ENCODE measurements at places on chromosomes 11 and 22. TPM values are rescaled to one million over a fixed set of nuclear protein-coding genes. Genes with fewer than 3 reads are reported as not detected.

- no peak overlapping the region for H3K27ac ChIP-seq
- no peak for DNase-seq
- no peaks in the 10 kb centered on the region for H3K27me3 ChIP-seq
- H3K4me1 ChIP-seq = no peaks in the 10 kb centered on the region
- no peak overlapping the region for H3K4me3 ChIP-seq
- H3K36me3 ChIP-seq = no peaks in the 10 kb centered on the region
These were observed 107.3 kb upstream of the BDNF start for GRCh38 chr11:27807596-27807995.

DNA sequence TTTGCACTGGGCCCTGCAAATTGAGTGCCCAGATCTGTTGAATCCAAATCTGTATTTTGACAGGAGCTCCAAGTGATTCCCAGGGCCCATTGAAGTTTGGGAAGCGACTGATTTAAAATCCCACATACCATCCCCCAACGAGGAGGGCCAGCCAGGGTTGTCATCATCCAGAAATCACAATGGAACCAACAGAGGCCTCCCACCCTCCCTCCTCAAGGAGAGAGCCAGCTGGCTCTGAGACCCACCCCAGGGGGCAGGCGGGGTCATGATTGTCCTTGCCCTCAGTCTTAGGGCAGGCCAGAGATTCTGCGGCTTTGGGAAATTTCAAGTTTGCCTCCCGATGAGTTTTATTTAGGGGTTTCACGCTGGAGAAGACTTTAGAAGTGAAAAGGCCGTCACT, 358.2 kb downstream of the MN1 start:
- H3K27ac ChIP-seq = no peak overlapping the region
- no peaks in the 10 kb centered on the region for H3K36me3 ChIP-seq
- H3K27me3 ChIP-seq = peaks cover 16% of the 10 kb centered on the region
- H3K4me1 ChIP-seq = peaks cover 7% of the 10 kb centered on the region
- no peak for DNase-seq
- no peak overlapping the region for H3K4me3 ChIP-seq

- H3K36me3 ChIP-seq = peaks cover 19% of the 10 kb centered on the region
- H3K4me3 ChIP-seq = no peak overlapping the region
- H3K27ac ChIP-seq = peak overlapping the region; percentile 43
- no peak for DNase-seq
- no peaks in the 10 kb centered on the region for H3K27me3 ChIP-seq
- peaks cover 53% of the 10 kb centered on the region for H3K4me1 ChIP-seq
These were observed 46.9 kb downstream of the MICAL2 start for GRCh38 chr11:12157241-12157661.

- H3K27me3 ChIP-seq = no peaks in the 10 kb centered on the region
- no peak for DNase-seq
- no peaks in the 10 kb centered on the region for H3K36me3 ChIP-seq
- H3K27ac ChIP-seq = peak overlapping the region; percentile 59
These were observed 6.5 kb downstream of the RBFOX2 start for GRCh38 chr22:36022162-36022561.

- no peak overlapping the region for H3K27ac ChIP-seq
- no peaks in the 10 kb centered on the region for H3K4me1 ChIP-seq
- DNase-seq = no peak
These were observed 159.6 kb downstream of the KIRREL3 start for GRCh38 chr11:126840975-126841374.

- H3K4me3 ChIP-seq = peak overlapping the region; percentile 97
- peaks cover 26% of the 10 kb centered on the region for H3K4me1 ChIP-seq
- DNase-seq = no peak
- no peaks in the 10 kb centered on the region for H3K27me3 ChIP-seq
- peak overlapping the region; percentile 95 for H3K27ac ChIP-seq
- peaks cover 14% of the 10 kb centered on the region for H3K36me3 ChIP-seq
These were observed 915 bp upstream of the SREBF2 start for GRCh38 chr22:41831828-41832552.

DNA sequence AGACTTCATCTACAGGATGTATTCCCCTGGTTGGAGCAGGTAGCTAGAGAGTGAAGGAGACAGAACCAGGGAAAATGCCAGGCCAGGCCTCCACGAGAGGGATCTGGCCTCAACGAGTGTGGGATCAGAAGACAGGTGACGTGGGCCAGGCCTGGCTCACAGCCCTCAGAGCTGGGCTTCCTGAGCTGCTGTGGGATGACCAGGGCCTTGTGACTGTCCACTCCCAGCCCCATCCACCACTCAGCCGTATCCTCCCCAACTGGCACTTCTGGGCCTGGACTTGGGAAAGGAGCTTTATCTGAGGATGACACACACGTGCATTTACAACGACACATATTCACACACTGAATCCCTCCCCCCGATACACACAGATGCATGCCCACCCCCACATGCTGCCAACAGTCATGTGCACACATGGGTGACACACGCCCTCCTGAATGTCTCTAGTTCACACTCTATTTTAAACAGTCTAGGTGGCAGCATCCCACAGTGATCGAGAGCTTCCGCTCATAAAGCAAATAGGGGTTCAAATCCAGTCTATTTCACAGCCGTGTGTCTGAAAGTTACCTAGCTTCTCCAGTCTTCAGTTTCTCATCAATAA, 93.1 kb downstream of the TP53I11 start:
- no peaks in the 10 kb centered on the region for H3K27me3 ChIP-seq
- H3K4me1 ChIP-seq = peaks cover 8% of the 10 kb centered on the region
- DNase-seq = no peak
- H3K27ac ChIP-seq = no peak overlapping the region
- no peak overlapping the region for H3K4me3 ChIP-seq
- H3K36me3 ChIP-seq = no peaks in the 10 kb centered on the region

DNA sequence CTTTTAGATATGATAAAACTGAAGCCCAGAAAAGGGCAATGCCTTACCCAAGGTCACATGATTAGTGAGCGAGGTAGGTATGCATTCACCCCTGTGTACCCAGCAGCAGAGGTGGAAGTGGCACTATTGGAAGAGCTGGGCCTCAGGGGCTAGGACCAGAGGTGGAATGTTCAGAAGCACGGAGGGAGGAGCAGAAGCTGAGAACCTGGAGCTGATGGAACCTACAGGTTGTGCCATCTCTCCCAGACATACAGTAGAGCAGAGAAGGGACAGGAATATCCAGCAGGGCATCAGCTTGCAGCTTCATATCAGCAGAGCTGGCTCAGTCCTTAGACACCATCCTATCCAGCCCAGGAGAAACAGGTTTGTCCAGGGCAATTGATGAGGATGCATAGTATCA, 14.6 kb upstream of the FCHSD2 start:
- no peak overlapping the region for H3K27ac ChIP-seq
- no peaks in the 10 kb centered on the region for H3K27me3 ChIP-seq
- H3K36me3 ChIP-seq = no peaks in the 10 kb centered on the region
- H3K4me3 ChIP-seq = no peak overlapping the region
- peaks cover 49% of the 10 kb centered on the region for H3K4me1 ChIP-seq

DNA sequence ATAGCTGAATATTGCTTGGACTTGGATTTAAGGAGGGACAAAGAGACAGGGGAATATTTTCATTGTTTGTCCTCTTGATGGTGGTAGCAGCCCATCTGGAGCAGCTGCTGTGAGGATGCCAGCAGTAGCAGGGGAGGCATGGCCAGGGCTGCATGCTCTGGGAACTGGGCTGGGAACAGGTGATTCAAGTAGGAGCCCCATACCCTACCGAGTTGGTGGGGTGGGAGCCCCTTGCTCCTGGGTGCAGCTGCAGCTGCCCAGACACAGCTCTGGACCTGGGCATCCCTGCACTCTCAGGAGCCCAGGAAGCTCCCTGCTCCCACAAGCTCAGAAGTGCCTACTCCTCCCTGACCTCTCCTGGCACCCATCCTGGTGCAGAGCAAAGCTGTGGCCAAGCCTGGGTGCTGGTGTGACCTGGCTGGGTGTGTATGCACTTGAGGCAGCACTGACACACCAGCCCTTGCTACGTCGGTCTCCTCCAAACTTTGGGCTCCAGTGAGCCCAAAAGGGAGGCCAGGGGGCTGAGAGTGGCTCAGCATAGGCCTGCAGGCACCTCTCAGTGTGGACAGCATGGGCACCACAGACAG, 341.8 kb upstream of the CCDC179 start:
- no peaks in the 10 kb centered on the region for H3K27me3 ChIP-seq
- H3K4me1 ChIP-seq = no peaks in the 10 kb centered on the region

- DNase-seq = no peak
- no peaks in the 10 kb centered on the region for H3K36me3 ChIP-seq
- H3K27me3 ChIP-seq = no peaks in the 10 kb centered on the region
- H3K4me3 ChIP-seq = no peak overlapping the region
- H3K27ac ChIP-seq = no peak overlapping the region
- no peaks in the 10 kb centered on the region for H3K4me1 ChIP-seq
These were observed 45.9 kb upstream of the CTSC start for GRCh38 chr11:88383447-88383846.

DNA sequence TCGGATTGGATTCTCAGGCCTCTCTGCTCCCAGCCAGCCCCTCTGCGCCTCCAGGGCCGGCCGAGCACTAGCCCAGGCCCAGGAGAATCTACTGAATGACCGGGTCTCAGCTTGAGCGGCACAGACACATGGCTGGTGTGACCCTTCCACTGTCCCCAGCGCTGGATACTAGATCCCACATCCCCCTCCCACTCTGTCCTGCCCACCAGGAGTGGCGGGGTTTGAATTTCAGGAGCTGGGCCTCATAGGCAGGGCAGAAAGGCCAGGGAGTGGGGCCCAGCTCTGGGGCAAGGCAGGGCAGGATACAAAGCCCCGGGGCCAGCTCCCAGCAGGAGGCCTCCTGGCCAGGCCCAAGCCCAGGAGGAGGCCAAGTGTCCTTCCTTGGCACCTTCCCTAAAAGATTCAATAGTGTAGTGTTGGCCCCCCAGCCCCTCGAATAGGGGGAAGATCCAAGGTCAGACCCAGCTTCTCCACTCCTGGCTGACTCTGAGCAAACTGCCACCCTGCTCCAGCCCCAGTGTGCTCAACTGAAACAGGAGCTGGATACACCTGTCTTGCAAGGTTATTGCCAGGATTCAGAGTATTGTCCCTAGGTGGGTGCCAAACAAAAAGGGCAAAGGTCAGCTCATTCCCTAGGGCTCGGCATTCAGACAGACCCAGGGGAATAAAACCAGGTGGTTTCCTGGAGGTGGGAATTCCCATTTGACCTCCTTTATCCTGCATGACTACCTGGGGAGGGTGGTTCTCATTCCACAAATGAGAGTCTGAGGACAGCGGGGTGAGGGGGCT, 22.5 kb upstream of the TCF20 start:
- H3K36me3 ChIP-seq = no peaks in the 10 kb centered on the region
- no peak overlapping the region for H3K27ac ChIP-seq
- H3K4me1 ChIP-seq = peaks cover 5% of the 10 kb centered on the region
- no peak overlapping the region for H3K4me3 ChIP-seq
- no peaks in the 10 kb centered on the region for H3K27me3 ChIP-seq

- H3K27ac ChIP-seq = no peak overlapping the region
- H3K4me3 ChIP-seq = no peak overlapping the region
- no peak for DNase-seq
- no peaks in the 10 kb centered on the region for H3K36me3 ChIP-seq
These were observed 1097.4 kb upstream of the CCDC90B start for GRCh38 chr11:84383576-84383975.

DNA sequence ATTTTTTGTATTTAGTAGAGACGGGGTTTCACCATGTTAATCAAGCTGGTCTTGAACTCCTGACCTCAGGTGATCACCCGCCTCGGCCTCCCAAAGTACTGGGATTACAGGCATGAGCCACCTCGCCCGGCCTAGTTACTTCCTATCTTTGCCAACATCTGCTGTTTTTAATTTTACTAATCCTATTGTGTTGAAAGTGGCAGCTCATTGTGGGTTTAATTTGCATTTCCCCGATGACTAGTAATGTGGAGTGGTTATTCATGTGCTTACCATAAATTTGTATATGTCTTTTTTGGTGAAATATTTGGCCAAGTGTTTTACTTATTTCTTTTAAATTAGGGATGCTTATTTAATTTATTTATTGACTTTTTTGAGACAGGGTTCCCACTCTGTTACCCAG, 74.2 kb upstream of the SLC25A18 start:
- no peak overlapping the region for H3K27ac ChIP-seq
- no peaks in the 10 kb centered on the region for H3K27me3 ChIP-seq
- H3K4me3 ChIP-seq = no peak overlapping the region
- no peaks in the 10 kb centered on the region for H3K36me3 ChIP-seq
- no peaks in the 10 kb centered on the region for H3K4me1 ChIP-seq

GRCh38 chr22:17881366-17881765, 107.1 kb upstream of the BID start:
- no peak overlapping the region for H3K4me3 ChIP-seq
- no peak for DNase-seq
- H3K36me3 ChIP-seq = peaks cover 47% of the 10 kb centered on the region

DNA sequence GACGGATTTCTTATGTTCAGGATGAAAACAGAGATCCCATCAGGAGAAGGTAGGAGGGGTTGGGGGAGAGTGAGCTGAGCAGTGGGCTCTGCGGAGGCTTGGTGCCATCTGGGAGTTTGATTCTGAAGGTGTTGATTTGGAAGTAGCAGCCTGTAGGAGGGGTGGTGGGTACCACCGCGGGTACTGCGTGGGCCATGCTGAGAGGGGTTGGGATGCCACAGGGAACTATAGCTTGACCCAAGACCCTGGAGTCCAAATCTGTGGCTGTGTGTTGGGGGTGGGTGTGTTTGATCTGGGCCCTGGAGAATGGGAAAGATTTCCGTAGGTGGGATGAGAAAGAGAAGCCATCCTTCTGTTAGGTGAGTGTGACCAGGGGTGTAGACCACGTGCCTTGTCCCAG, 5.0 kb downstream of the INCENP start:
- H3K27me3 ChIP-seq = no peaks in the 10 kb centered on the region
- peaks cover 45% of the 10 kb centered on the region for H3K36me3 ChIP-seq
- no peak overlapping the region for H3K27ac ChIP-seq
- H3K4me3 ChIP-seq = no peak overlapping the region
- DNase-seq = no peak
- H3K4me1 ChIP-seq = peaks cover 15% of the 10 kb centered on the region

- no peak overlapping the region for H3K4me3 ChIP-seq
- no peaks in the 10 kb centered on the region for H3K36me3 ChIP-seq
- H3K27ac ChIP-seq = no peak overlapping the region
- H3K27me3 ChIP-seq = no peaks in the 10 kb centered on the region
- no peaks in the 10 kb centered on the region for H3K4me1 ChIP-seq
These were observed 15.7 kb downstream of the LRP4 start for GRCh38 chr11:46902694-46903093.

- no peak for DNase-seq
- H3K27me3 ChIP-seq = no peaks in the 10 kb centered on the region
- H3K4me1 ChIP-seq = no peaks in the 10 kb centered on the region
- H3K36me3 ChIP-seq = peaks cover 53% of the 10 kb centered on the region
- no peak overlapping the region for H3K4me3 ChIP-seq
These were observed 35.0 kb downstream of the POLD3 start for GRCh38 chr11:74627381-74627780.

GRCh38 chr11:115197433-115197832, 306.8 kb downstream of the CADM1 start:
- no peaks in the 10 kb centered on the region for H3K36me3 ChIP-seq
- H3K4me1 ChIP-seq = no peaks in the 10 kb centered on the region
- no peak for DNase-seq
- no peak overlapping the region for H3K4me3 ChIP-seq

GRCh38 chr11:122141725-122142124, 25.7 kb upstream of the BLID start:
- peaks cover 17% of the 10 kb centered on the region for H3K4me1 ChIP-seq
- no peak for DNase-seq
- no peak overlapping the region for H3K4me3 ChIP-seq
- H3K36me3 ChIP-seq = no peaks in the 10 kb centered on the region
- H3K27me3 ChIP-seq = no peaks in the 10 kb centered on the region

DRG1 gene
- 44.5 TPM for total RNA-seq

CASP1 gene
- 158 TPM for total RNA-seq

CNGA4 gene
- total RNA-seq = 3.8 TPM

ST14 gene
- 61.1 TPM for total RNA-seq

NCF4 gene
- total RNA-seq = 55.3 TPM

SCGB1C1 gene
- total RNA-seq = not detected

C1QTNF6 gene
- 5.3 TPM for total RNA-seq

DESI1 gene
- total RNA-seq = 26.1 TPM

E2F8 gene
- 0.95 TPM for total RNA-seq

All from lower lobe of right lung (tissue), 2 donors.